ENCODE measurements at places on chromosomes 12 and 14. TPM values are rescaled to one million over a fixed set of nuclear protein-coding genes. Genes with fewer than 3 reads are reported as not detected.

- peaks cover 66% of the 10 kb centered on the region for H3K4me1 ChIP-seq
- H3K27ac ChIP-seq: no peak overlapping the region
- no peaks in the 10 kb centered on the region for H3K27me3 ChIP-seq
- DNase-seq: no peak
- H3K4me3 ChIP-seq: no peak overlapping the region
These were observed 93.7 kb upstream of the FUT8 start for GRCh38 chr14:65318636-65319506.

The VSX2 gene
- total RNA-seq: not detected

- no peak overlapping the region for H3K4me3 ChIP-seq
- no peak overlapping the region for H3K27ac ChIP-seq
- H3K27me3 ChIP-seq: no peaks in the 10 kb centered on the region
- H3K4me1 ChIP-seq: no peaks in the 10 kb centered on the region
- no peak for DNase-seq
- peaks cover 6% of the 10 kb centered on the region for H3K36me3 ChIP-seq
These were observed 43.4 kb downstream of the HSP90AA1 start for GRCh38 chr14:102043251-102044025.

The NANOG gene
- total RNA-seq: not detected

GRCh38 chr14:101736585-101736984 is 24.9 kb upstream of the PPP2R5C start:
- peak overlapping the region; percentile 16 for H3K27ac ChIP-seq
- H3K4me3 ChIP-seq: no peak overlapping the region
- DNase-seq: no peak
- peaks cover 49% of the 10 kb centered on the region for H3K4me1 ChIP-seq
- H3K27me3 ChIP-seq: peaks cover 5% of the 10 kb centered on the region

The TRIAP1 gene
- total RNA-seq: 44.5 TPM

The CD4 gene
- 141 TPM for total RNA-seq

DNA sequence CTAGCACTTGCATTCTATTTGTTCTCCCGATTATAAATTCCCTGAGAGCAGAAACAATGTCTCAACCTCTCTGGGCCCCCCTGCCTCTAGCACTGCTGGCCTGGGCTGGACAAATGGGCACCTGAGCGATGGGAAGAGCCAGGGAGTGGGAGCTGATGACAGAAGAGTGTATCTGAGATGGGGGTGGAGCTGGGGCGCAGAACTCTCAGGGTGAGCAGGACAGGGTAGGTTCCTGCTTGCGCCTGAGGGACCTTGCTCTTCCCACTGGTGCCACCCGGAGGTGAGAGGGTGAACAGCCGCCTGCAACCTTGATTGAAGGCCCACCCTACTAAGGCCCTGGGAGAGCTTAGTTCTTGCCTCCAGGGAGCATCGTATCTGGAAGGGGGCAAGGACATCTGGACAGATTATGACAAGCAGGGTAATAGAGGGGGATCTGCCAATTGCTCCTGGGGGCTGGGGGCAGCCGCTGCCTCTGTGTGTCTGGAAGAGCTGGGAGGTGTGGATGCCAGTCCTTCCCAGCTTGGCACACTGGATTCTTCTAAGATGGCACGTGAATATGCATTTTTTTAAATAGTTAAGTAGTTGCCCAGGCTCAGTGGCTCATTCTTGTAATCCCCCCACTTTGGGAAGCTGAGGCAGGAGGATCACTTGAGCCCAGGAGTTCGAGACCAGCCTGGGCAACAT is 43.0 kb upstream of the TSPAN9 start:
- no peak overlapping the region for H3K27ac ChIP-seq
- DNase-seq: peak; percentile 49
- H3K4me1 ChIP-seq: no peaks in the 10 kb centered on the region
- H3K27me3 ChIP-seq: no peaks in the 10 kb centered on the region

GRCh38 chr14:56212521-56212920 is 94.3 kb downstream of the PELI2 start:
- no peak overlapping the region for H3K27ac ChIP-seq
- no peaks in the 10 kb centered on the region for H3K36me3 ChIP-seq
- no peaks in the 10 kb centered on the region for H3K27me3 ChIP-seq
- peaks cover 11% of the 10 kb centered on the region for H3K4me1 ChIP-seq
- no peak for DNase-seq

The C3AR1 gene
- total RNA-seq: 0.79 TPM

GRCh38 chr14:87286826-87287225 is 706.2 kb downstream of the GALC start:
- no peaks in the 10 kb centered on the region for H3K4me1 ChIP-seq
- no peaks in the 10 kb centered on the region for H3K36me3 ChIP-seq
- no peaks in the 10 kb centered on the region for H3K27me3 ChIP-seq
- H3K4me3 ChIP-seq: no peak overlapping the region
- no peak overlapping the region for H3K27ac ChIP-seq
- DNase-seq: no peak

DNA sequence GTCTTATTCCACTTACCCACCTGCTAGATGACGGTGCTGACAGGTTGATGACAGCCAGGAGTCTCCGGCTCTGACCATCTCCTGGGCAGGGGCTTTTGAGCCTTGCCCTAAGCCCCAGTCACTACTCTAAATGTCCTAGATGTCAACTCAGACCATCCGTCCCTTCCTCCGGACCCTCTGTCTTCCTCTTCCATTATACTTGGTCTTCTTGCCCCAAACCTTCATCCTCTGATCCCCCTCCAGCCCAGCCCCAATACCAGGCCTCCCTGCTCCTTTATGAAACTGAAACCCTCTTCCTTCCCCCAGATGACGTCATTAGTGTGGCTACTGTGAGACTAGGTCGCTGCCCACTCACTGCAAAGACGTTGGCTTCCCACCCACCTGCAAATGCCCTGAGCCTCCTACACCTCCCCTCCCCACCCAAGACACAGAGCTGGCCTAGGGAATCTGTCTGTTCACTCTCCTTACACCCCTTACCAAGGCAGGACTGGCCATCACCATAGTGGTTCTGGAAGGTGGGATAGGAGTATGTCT is 10.1 kb downstream of the KRT71 start:
- H3K27ac ChIP-seq: no peak overlapping the region
- peaks cover 7% of the 10 kb centered on the region for H3K4me1 ChIP-seq
- no peak overlapping the region for H3K4me3 ChIP-seq
- H3K27me3 ChIP-seq: no peaks in the 10 kb centered on the region
- H3K36me3 ChIP-seq: no peaks in the 10 kb centered on the region

DNA sequence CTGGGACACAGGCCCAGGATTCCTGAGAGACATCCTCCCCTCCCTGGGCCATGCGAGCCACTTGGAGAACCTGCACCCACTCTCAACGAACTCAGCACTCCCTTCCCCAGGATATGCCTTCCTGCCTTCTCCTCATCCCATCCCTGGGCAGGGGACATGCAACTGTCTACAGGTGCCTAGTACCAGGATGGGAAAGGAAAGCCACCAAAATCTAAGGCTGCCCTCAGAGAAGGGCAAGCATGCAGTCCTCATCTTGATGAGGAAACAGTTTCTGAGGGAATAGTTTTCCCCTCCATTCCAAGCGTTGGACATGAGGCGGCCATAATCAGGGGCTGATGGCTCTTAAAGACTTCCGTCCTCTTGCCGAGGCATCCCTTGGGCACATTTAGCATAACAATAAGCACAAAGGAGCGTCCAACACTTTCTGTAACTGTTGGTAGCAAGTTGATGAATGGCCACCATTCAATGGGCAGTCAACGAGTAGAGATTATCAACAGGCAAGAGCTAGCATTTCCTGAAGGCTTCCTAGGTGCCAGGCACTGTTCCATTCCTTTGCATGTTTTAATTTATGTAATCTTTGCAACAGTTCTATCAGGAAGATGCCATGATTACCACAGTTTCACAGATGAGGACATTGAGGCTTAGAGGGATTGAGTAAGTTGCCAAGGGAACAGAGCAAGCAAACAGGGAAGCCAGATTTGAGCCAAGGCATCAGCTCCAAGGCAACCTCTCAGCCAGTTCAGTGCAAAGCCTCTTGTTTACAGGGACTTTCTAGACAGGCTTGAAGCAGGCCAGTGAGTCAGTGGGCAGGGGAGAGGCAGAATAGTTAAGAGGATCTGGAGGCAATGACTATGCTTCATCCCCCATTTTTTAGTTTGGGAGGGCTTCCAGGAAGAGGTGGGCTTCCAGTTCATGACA is 105.1 kb downstream of the SINHCAF start:
- no peak for DNase-seq
- H3K36me3 ChIP-seq: no peaks in the 10 kb centered on the region
- no peaks in the 10 kb centered on the region for H3K27me3 ChIP-seq
- no peak overlapping the region for H3K4me3 ChIP-seq
- H3K4me1 ChIP-seq: no peaks in the 10 kb centered on the region

The CMA1 gene
- total RNA-seq: not detected

- H3K27me3 ChIP-seq: no peaks in the 10 kb centered on the region
- no peak for DNase-seq
- H3K36me3 ChIP-seq: no peaks in the 10 kb centered on the region
- H3K4me3 ChIP-seq: no peak overlapping the region
These were observed 153.0 kb downstream of the KIF26A start for GRCh38 chr14:104291123-104292000.

GRCh38 chr12:1518591-1519516 is 75.5 kb downstream of the FBXL14 start:
- H3K4me1 ChIP-seq: no peaks in the 10 kb centered on the region
- no peaks in the 10 kb centered on the region for H3K36me3 ChIP-seq
- peaks cover 25% of the 10 kb centered on the region for H3K27me3 ChIP-seq
- DNase-seq: no peak
- no peak overlapping the region for H3K4me3 ChIP-seq

- DNase-seq: peak; percentile 94
- peak within 1 kb of the TSS; percentile 100 for H3K27ac ChIP-seq
- H3K27me3 ChIP-seq: no peaks in the 10 kb centered on the region
- H3K4me1 ChIP-seq: peaks cover 83% of the 10 kb centered on the region
These were observed at the start of gene UBC for GRCh38 chr12:124914392-124915238. TSS of gene UBC (minus strand) at chr12:124914650. CDS start at chr12:124913771, 879 bp downstream.

The CPNE6 gene
- 0.12 TPM for total RNA-seq

The CABP1 gene
- 1.2 TPM for total RNA-seq

DNA sequence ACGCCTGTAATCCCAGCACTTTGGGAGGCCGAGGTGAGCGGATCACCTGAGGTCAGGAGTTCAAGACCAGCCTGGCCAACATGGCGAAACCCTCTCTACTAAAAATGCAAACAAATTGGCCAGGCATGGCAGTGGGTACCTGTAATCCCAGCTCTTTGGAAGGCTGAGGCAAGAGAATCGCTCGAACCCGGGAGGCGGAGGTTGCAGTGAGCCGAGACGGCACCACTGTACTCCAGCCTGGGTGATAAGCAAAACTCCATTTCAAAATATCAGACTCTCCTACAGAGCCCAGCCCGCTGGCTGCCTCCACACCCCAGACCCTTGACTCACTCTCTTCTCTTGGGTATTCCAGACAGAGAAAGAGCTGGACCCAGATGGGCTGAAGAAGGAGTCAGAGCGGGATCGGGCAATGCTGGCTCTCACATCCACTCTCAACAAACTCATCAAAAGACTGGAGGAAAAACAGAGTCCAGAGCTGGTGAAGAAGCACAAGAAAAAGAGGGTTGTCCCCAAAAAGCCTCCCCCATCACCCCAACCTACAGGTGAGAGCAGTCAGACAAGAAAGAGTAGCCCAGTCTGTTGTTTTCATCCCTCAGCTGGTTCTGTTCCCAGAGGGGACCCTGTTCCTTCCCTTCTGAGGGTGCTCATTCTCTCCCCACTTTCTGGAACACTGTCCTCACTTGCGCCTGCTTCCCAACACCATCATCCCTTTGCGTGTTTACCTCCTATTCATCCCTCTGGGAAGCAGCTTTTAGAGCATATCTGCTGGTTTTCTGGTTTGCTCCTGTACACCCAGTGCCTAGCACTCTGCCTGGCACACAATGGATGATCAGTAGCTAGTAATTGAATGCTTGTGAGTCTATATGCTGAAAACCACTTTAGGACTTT is 19.7 kb downstream of the AGAP2 start:
- peaks cover 12% of the 10 kb centered on the region for H3K36me3 ChIP-seq
- H3K4me3 ChIP-seq: no peak overlapping the region
- H3K4me1 ChIP-seq: no peaks in the 10 kb centered on the region
- H3K27me3 ChIP-seq: no peaks in the 10 kb centered on the region

- H3K27me3 ChIP-seq: no peaks in the 10 kb centered on the region
- peaks cover 78% of the 10 kb centered on the region for H3K4me1 ChIP-seq
- DNase-seq: no peak
- H3K36me3 ChIP-seq: peaks cover 6% of the 10 kb centered on the region
- H3K4me3 ChIP-seq: peak overlapping the region; percentile 60
These were observed 30.7 kb downstream of the DTX1 start for GRCh38 chr12:113087193-113087592.

The PPP1R1A gene
- total RNA-seq: not detected

The RNU4-1 gene
- total RNA-seq: 1,839 TPM

GRCh38 chr14:102185360-102185759 is 45.7 kb downstream of the WDR20 start:
- no peak overlapping the region for H3K4me3 ChIP-seq
- no peak for DNase-seq
- H3K27ac ChIP-seq: peak overlapping the region; percentile 89
- H3K4me1 ChIP-seq: peaks cover 78% of the 10 kb centered on the region

DNA sequence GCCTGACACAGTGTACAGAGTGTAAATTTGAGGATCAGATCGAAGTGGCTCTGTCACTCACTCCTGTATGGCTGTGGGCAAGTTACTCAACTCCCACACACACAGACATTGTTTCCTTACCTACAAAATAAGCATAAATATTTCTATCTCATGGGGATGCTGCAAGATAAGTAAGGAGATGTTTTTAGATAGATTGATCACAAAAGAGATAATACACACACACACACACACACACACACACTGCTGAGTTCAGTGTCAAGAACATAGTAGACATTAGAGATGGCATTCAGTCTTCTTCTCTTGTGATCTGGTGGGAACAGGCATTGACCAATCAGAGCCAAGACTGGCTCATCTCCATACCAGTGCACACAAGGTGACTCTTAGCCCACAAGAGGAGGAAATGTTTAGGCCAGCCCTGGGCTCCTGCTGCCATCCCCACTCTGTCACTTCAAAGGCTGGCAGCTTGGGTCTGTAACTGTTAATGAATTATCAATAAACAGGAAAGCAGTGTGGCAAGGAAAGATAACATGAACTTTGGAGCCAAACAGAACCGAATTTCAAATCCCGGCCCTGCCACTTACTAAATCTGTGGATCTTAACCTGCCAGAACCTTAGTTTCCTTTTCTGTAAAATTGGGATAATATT is 3.4 kb upstream of the RNASE8 start:
- no peaks in the 10 kb centered on the region for H3K27me3 ChIP-seq
- no peak overlapping the region for H3K27ac ChIP-seq
- H3K4me1 ChIP-seq: peaks cover 7% of the 10 kb centered on the region
- H3K36me3 ChIP-seq: no peaks in the 10 kb centered on the region
- no peak for DNase-seq
- no peak overlapping the region for H3K4me3 ChIP-seq

The CLEC12A gene
- 0.16 TPM for total RNA-seq

DNA sequence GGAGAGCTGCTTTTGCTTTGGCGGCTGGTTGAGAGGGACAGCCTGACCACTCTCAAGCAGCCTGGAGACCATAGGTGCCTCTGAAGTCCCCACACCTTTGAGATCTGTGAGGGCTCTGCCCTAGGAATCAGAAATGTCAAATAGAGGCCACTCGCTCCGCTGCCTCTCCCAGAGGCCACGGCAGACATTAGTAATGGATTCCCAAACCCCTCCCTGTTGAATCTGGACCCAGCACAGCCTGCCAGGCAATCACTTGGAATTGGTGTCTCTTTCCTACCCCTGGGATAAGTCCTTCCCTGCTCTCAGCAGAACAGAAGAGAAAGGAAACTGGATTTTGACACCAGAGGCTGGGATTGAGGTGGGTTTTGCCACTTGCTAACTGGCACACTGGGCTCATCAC is 25.0 kb downstream of the MMAB start:
- peaks cover 5% of the 10 kb centered on the region for H3K4me1 ChIP-seq
- H3K36me3 ChIP-seq: no peaks in the 10 kb centered on the region
- no peak for DNase-seq

Measured in activated T-cell treated with anti-CD3 and anti-CD28 coated beads, Interleukin-2, amount 50 U/mL, for 72 hours (primary cell).